ENCODE measurements at places on chromosomes 5 and 9.

DNA sequence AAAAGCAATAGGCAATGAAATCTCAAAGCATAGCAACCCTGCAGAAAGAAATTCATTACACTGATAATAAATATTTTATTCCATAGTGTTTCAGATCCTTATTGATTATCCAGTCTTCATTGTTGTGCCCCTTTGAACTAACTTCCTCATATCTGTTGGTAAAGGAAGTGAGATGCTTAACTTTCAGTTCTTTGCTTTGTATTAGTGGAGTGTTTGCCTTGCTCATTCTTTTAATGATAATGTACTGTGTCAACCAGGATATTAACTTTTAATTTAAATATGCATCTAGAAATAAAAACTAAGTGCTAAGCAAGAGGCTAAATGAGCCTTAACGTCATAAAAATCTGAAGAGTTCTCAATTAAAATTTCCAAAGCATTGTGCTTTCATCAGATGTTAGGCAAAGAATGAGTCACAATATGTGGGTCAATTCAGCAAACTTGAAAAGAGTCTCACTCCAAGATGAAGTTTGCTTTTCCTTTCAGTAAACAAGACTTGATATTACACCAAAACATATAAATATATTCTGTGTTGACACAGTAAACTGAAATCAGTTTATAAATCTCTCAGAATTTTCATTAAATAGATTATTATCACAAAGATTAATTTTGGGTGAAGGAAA lies 105.9 kb downstream of the GIN1 start:
- DNase-seq: no peak

GRCh38 chr9:15377625-15378540 lies 44.8 kb upstream of the SNAPC3 start:
- DNase-seq: no peak

- DNase-seq: no peak
These were observed 150.7 kb downstream of the ICE1 start for GRCh38 chr5:5572976-5573797.

- DNase-seq: no peak
These were observed 171.9 kb downstream of the KDM4C start for GRCh38 chr9:6929441-6930215.

DNA sequence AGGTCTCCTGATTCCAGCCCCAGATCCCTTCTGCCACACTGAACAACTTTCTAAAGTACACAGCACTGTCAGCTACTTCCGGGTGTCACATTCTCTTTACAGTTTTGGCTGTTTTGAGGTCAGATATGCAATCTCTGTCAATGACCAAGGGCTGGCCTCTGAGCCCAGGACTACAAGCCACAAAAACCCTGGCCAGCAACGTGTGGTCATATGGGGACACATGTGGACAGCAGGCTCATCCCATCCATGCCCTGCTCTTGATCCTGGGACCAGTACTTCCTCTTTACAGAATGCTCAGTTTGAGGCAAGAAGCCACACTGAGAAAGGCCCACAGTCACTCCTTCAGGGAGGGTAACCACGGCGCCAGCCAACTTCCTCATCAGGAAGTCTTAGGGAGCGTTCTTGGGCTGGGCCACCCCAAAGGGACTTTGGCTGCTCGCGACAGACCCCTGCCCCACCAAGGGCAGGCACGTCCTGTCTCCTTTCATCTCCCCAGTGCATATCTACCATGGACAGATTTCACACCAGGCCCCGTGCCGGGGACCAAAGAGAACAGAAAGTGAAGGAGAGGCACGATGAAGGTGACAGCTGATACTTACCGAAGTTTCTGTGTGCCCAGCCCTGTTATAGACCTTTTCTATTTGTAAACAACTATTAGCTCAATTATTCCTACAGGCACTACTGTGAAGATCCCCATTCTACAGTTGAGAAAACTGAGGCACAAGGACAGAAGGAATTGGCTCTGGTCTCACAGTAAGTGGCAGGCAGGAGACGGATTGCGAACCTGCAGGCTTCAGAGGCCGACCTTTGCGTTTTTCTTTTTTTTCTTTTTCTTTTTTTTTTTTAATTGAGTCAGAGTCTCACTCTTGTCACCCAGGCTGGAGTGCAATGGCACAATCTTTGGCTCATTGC lies 37.3 kb downstream of the STK10 start:
- DNase-seq: no peak

GRCh38 chr5:153350175-153350883 lies 140.1 kb upstream of the GRIA1 start:
- DNase-seq: no peak

GRCh38 chr9:121774715-121775613 lies 123.5 kb downstream of the DAB2IP start:
- no peak for DNase-seq

- no peak for DNase-seq
These were observed 217.8 kb upstream of the TLE4 start for GRCh38 chr9:79353856-79354520.

DNA sequence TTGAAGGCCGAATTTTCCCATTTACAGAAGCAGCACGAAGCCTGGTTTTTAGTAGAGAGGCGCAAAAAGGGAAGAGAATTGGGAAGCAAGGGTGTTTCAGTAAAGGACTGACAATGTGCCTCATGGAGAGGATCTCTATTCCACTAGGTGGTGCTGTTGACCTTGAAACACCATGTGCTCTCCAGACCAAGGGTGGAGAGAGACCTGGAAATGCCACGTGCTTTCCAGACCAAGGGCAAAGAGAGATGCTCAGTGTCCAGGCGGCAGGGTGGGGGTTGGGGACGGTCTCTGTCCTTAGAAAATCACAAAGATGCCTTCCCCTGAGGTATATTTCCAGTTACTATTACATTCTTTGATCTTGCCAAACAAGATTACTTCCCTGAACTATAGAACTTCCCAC lies 425.3 kb downstream of the CSNK1G3 start:
- DNase-seq: no peak

DNA sequence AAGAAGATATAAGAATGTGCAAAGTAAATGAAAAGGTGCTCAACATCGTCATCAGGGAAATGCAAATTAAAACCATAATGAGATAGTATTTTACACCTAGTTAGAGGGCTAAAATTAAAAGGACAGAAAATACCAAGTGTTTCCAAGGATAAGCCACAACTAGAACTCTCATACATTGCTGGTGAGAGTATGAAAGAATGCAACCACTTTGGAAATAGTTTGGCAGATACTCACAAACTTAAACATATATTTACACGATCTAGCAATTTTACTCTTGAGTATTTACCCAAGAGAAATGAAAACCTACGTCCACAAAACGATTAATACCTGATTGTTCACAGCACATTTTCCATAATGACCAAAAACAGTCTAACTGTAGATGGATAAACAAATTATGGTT lies 51.5 kb downstream of the AOPEP start:
- DNase-seq: no peak

DNA sequence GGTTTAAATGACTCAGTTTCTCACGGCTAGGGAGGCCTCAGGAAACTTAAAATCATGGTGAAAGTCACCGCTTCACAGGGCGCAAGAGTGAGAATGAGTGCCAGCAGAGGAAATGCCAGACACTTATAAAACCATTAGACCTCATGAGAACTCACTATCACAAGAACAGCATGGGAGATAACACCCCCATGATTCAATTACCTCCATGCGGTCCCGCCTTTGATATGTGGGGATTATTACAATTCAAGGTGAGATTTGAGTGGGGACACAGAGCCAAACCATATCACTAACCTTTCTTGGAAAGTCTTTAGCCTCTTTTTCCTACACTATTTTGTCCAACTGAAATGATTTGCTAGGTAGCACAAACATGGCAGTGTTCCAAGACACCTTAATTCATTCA lies 533.9 kb upstream of the NUDT12 start:
- DNase-seq: no peak

GRCh38 chr9:20087481-20087880 lies 298.6 kb upstream of the SLC24A2 start:
- no peak for DNase-seq

- DNase-seq: no peak
These were observed 20.2 kb downstream of the OCLN start for GRCh38 chr5:69512740-69513260.

DNA sequence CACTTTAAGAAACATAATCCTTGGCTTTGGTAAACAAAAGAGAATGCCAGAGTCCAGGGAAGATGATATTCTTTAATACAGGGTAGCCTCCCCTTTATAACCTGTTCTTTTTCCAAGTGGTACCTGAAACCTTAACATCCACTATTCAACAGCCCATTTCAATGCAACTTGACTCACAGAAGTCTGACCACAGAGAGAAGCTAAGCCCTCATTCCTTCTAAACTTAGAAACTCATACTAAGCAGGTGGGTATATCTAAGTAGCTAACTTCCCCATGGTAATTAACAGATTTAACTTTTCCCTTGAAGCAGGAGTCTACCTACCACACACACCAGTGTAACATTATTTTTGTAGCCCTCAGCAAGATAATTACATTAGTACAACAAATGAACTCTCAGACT lies 91.9 kb downstream of the CEMIP2 start:
- no peak for DNase-seq

GRCh38 chr9:117374076-117374725 lies 40.7 kb downstream of the ASTN2 start:
- no peak for DNase-seq

GRCh38 chr5:137366526-137366925 lies 132.6 kb downstream of the SPOCK1 start:
- no peak for DNase-seq

DNA sequence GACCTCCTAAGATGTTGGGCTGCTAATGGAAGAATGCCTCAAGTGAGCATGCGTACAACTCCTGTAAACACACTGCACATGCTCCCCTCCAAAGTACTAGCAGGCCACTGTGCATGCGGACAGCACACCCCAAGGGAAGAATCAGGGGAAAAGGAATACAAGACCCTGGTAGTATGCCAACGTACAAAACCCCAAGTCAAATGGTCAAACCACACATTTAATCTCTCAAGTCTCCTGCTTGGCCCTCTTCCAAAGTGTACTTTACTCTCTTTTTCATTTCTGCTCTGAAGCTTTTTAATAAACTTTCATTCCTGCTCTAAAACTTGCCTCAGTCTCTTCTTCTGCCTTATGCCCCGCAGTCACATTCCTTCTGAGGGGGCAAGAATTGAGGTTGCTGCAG lies 466.4 kb downstream of the DMRTA1 start:
- no peak for DNase-seq

DNA sequence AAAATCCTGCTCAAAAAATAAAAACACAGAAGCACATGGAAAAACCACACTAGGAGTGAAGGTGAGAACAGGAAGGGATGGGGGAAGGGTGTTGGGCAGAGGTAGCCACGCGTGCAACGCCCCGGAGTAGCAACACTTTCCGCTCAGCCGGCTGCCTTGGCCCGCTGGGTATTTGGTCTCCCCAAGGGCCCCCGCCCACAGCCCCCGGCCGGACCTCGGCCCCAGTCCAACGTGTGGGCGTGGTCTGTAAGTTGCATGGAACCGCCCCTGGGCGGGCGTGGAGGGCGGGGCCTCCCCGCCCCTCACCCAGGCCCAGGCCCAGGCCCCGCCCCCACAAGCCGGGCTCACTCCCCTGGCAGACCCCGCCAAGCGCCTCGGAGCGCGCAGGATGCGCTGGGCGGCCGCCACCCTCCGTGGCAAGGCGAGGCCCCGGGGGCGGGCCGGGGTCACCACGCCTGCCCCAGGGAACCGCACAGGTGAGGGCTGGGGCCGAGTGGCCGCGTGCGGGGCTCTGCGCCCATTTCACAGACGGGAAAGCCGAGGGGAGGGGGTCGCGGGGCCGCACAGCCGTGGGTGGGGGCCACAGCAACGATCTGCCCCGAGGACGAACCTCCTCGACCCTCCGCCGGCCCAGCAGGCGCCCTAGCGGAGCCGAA lies at the start of gene SUSD3:
Gene SUSD3 (plus strand): TSS at position 347 of the 656 bp plus-strand sequence. CDS start 42 bp downstream, at position 389.
- peak; percentile 12 for DNase-seq

GRCh38 chr5:116242343-116242742 lies 157.5 kb downstream of the COMMD10 start:
- DNase-seq: no peak

GRCh38 chr5:89338935-89339334 lies 456.0 kb upstream of the MEF2C start:
- no peak for DNase-seq

GRCh38 chr5:31442058-31442745 lies 89.7 kb downstream of the DROSHA start:
- no peak for DNase-seq

DNA sequence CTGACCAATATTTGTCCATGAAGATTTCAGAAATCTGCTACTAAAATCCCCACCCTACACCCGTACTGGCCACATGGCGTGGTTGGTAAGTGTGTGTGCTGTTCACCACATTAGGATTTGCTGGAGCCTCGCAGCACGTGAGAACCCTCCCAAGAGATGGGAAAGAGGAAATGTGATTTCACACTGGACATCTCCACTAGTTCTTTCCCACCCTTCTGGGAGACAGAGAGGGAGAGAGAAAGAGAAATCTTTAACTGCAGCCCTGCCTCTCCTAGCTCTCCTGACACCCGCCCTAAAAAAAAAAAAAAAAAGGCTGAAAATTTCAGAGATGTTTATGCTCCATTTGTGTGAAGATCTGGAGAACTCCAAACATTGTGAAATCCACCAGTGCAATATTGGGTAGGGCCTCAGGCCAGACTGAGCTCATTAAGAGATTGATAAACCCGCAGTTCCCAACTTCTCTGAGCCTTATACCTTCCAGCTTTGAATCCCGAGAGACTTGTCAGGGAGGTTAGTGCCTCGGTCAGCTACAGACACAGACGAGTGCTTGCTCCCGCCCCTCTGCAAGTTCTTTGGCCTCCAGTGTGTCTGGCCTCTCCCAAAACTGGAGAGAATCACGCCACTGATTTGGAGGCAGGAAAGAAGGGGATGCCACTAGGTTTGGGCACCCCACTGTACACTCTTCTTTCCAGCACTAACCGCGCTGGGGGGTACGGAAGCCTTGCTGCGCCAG lies 1.9 kb downstream of the SPRY4 start:
- no peak for DNase-seq

DNA sequence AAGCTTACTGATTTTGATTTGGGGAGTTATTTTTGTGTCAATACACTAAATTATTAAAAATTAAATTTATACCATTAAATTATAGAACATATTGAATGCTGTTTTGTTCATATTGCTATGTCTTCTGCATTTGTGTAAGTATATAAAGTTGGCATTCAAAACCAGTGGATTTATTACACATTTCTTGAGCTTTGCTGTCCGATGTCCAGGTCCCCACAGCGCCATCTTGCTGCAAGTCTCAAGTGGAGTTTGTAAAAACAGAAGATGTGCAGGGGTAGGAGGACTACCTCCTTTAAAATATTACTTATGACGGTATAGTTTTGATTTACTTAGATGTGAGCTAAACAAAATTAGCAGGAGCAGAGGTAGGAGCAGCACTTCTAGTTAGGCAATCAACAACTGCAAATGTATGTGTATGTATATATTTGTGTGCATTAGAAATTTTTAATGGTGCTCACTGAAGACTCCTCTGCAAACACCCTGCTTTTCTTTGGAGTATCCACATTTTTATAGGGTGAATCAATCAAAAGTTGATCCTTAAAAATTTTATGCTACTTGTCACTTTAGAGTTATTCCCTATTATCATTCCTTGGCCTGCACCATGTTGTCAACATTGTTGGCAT lies 37.4 kb downstream of the CPEB4 start:
- no peak for DNase-seq

DNA sequence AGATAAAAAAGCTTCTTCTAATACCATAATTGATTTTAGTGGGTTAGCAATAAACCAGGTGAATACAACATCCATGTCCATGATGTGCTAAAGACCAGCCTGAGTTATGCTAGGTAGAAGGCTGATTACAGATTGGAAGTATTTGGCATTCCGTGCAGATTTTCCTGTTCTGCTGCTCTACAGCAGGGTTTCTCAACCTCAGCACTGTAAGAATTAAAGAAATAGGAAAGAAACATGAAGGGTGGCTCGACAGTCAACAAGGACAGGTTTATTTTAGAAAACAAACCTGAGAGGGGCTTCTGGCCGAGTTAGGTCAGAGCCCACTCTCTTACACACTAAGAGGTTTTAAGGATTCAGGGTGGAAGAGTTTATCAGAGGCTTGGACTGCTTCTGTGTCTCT lies 42.3 kb downstream of the ZFAND5 start:
- DNase-seq: no peak
